ENCODE measurements at places on chromosomes 6 and 20.
A peak's percentile ranks its signal among the peaks of the same experiment; 100 is the strongest.

GRCh38 chr20:11520596-11520995 is 397.1 kb upstream of the BTBD3 start:
- no peak for DNase-seq

- DNase-seq = no peak
Observed at GRCh38 chr20:21862956-21863355, 157.5 kb downstream of the PAX1 start.

GRCh38 chr6:161235776-161236633 is 37.9 kb downstream of the AGPAT4 start:
- no peak for DNase-seq

DNA sequence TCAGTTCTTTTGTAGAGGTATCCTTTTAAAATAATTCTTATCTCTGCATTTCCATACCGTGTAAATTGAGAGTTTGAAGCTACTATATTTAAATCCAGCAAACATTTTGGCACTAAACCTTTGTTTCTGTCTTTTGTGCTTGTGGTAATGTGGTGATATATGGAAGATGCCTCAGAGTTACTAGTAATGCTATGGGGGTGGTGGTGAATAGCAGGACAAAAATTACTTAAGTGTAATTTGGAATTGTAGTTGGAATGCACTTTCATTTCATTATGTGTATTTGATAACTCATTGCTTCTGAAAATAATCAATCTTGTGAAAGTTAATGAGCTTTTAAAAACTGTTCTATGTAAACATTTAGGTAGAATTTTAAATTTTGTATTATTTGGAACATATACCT is 404.5 kb downstream of the PHF3 start:
- no peak for DNase-seq

DNA sequence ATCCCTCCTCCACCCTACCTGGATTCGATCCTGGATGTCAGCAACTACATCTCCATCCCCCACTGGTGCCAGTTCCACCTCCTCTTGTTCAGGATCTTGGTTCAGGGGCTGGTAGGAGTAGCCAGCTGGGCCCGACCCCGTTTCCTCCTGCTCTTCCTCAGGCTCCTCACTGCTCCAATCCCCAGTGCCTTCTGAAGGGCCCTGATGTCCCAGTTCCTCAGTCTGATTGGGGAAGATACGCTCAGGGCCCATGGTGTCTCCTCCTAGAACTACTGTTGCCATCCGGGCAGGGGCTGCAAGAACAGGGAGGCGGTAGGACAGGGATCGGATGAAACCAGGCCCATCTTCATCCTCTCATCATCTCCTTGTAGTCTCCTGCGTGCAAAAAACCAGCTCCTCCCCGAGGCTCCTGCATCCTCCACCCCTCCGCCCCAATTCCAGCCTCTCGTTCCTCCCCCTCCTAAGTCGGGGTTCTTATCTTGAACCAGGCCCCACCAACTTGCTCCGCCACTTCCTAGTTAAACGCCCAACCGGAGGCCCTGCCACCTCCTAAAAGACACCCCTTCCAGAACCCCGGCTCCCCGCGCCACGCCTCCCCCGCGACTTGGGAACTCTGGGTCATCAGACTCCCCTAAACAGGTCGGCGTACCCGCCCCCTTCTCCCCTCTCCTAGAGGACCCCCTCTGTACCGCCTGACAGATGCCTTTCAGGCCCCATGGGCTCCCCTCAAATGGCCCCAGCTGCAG is 476 bp downstream of the MEA1 start:
- DNase-seq = no peak

DNA sequence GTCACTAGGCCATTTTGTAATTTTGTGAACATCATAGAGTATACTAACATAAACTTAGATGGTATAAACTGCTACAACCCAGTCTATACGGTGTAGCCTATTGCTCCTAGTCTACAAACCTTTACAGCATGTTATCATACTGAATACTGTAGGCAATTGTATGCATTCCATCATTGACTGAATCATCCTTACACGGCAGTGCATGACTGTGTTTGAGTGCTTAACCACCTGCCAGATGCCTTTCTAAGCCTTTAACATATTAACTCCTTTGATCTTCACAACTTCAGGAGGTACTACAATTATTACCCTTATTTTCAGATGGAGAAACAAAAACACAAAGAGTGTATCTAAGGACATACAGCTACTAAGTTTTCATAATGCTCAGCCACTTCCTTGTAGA is 14.0 kb downstream of the DPPA5 start:
- DNase-seq = no peak

- no peak for DNase-seq
Observed at GRCh38 chr20:38406476-38406875, 28.7 kb downstream of the SNHG17 start.

GRCh38 chr20:7981374-7981773 is 38.2 kb downstream of the TMX4 start:
- DNase-seq = no peak

GRCh38 chr6:29702519-29703103 is 20.6 kb upstream of the HLA-F start:
- no peak for DNase-seq

DNA sequence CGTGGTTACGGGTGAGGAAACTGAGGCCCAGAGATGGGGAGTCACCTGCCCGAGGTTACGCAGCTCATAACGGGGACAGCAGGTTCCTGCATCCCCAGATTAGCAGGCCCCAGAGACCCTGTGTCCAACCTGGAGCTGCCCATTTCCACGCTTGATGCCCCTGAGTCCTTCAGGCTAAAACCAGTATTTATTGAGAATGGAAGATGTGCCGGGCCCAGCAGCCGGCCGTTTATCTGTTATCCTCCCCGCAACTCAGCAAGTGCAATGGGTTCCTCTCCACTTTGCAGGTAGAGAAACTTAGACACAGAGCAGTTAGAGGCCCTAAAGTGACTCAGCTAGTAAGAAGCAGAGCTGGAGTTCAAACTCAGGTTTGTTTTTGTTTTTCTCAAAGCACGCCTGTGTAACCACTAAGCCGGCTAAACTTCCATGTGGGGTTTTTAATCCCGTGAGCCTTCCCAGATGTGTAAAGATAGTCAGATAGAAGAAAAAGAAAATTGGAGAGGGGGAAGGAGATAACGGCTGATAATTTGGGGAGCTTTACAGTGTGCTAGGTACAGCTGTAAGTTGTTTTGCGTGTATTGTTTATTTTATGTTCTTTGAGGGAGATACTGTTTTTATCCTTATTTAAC is 775 bp downstream of the PFDN4 start:
- DNase-seq = no peak

GRCh38 chr6:32081168-32081990 is 27.8 kb downstream of the TNXB start:
- peak; percentile 93 for DNase-seq

- DNase-seq = peak; percentile 74
Observed at GRCh38 chr6:122609881-122610689, at the start of gene PKIB. TSS of gene PKIB (plus strand) at chr6:122610405. CDS start at chr6:122717795, 107,390 bp downstream.

DNA sequence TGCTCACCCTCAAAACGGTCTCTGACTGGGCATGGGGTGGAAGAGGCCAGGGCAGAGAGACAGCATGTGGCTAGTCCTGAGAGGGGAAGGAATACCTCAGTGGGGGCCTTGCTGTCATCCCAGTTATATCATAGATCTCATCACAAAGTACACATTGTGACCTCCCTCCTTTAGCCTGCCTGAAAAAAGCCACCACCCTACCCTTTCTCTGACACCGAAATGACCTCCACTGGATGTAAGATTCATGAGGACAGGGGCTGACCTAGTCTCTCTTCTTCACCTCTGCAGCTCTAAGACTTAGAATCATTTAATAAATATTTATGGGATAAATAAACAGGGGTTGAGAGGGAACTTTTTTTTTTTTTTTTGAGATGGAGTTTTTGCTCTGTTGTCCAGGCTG is at the start of gene C20orf173:
TSS of gene C20orf173 (minus strand) at position 101 of the 400 bp plus-strand sequence. CDS start 279 bp downstream, outside the sequence.
- DNase-seq = no peak

DNA sequence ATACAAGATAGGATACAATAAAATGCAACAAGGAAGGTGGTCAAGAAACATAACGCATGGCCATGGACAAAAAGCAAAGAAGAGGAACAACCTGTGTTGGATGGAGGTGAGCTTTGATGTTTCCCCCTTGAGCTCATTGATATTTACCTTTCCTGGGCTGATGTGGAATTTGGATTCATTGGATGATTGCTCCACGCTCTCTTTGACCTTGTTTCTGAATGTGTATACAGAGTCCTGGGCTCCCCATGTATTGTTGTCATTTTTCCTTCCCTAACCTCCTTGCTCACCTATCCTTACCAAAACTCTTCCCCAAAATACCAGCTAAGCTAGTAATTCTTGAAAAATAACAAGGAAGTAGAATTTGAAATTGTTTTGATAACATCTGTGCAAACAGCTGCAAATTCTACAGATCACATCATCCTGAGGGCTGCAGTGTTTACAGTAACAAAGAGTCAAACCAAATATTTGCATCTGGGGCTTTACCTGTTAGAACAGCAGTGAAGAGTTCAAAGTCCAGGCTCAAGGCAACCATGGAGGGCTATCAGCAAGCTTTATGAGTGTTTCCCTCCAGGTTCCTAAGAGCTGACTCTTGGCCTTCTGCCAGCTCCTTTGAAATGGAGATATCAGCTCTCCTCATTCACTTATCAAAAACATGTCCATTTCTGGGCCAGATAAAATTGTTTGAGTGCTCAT is 214.3 kb upstream of the MARCKS start:
- DNase-seq = no peak
